Stimulated activated CD4-positive, alpha-beta T cell treated with anti-CD3 and anti-CD28 coated beads, Interleukin-15, amount 100 ng/mL, for 1 hour (primary cell): ENCODE measurements at places on chromosomes 4 and X.

DNA sequence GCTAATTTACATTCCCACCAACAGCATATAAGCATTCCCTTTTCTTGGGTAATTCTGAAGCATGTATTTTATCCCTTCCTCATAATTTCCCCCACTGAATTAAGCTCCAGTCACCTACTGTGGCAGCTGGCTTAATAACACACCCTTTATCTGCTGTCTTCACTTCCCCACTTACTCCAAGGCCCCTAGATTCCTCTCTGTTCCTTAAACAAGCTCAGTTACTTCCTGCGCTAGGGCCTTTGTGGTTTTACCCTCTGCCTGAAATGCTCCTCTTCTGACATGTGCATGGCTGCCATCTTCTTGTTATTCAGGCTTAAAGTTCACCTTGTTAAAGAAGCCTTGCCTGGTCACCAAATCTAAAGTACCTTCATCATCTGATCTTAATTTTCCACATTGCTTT is 47.2 kb upstream of the RPS6KA3 start:
- no peak for DNase-seq

DNA sequence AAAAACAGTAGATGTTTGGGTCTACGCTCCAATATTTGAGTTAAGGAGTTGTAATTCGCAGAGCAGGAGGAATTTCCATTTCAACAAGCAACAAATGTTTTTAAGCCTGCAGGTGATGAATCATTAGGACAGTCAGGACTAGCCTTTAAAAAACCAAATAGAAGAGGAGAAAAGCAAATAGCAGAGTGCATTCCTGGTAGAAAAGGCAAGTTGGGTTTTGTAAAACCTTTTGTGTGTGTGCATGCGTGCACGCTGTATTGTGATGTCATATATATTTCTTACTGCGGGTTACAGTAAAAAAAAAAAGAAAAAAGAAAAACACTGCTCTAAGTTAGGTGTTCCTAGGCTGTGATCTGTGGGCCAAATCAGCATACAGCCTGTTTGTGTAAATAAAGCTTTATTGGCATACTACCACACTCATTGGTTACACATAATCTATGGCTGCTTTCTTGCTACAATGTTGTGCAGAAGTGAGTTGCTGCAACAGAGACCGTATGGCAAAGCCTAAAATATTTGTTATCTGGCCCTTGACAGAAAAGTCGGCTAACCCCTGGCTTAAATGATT is 135.6 kb downstream of the MID1 start:
- no peak for DNase-seq

DNA sequence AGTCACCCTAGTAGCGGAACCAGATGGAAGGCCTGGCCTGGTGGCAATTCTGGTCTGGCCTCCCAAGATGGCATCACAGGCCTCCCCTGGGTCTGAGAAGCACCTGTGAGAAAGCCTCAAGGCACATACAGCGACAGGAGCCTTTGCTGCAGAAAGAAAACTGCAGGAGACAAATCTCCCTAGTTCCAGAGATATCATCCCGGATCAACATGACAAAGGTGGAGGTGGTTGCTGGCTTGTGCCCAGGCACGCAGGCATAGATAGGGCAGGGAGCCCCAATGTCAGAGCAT is 93.6 kb downstream of the BCOR start:
- no peak for DNase-seq

- DNase-seq, result no peak
Observed at GRCh38 chrX:39550795-39551361, 546.9 kb downstream of the BCOR start.

- DNase-seq, result no peak
Observed at GRCh38 chr4:105189855-105190650, 43.4 kb downstream of the TET2 start.

DNA sequence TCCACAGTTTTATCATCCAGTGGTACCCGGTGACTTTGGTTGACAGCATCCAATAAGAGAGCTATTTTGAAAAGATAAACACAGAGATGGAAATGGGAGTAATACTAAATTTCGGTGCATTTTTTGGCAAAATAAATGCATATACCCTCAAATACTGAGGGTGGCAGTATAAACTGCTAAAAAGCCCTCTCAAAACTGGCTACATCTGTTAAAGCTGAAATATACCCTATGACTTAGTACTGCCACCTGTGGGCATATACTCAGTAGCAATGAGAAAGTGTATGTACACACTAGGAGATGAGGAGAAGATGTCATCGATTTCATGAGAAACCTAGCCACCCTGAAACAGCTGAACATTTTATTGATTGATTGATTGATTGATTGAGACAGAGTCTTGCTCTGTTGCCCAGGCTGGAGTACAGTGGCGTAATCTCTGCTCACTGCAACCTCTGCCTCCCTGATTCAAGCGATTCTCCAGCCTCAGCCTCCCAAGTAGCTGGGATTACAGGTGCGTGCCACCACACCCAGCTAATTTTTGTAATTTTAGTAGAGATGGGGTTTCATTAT is 12.2 kb upstream of the TMEM128 start:
- DNase-seq, result no peak

GRCh38 chr4:128166982-128167381 is 105.9 kb downstream of the LARP1B start:
- no peak for DNase-seq

GRCh38 chr4:38762560-38762959 is 20.2 kb downstream of the TLR10 start:
- DNase-seq, result no peak

GRCh38 chrX:9700555-9700954 is 65.1 kb downstream of the GPR143 start:
- DNase-seq, result no peak

DNA sequence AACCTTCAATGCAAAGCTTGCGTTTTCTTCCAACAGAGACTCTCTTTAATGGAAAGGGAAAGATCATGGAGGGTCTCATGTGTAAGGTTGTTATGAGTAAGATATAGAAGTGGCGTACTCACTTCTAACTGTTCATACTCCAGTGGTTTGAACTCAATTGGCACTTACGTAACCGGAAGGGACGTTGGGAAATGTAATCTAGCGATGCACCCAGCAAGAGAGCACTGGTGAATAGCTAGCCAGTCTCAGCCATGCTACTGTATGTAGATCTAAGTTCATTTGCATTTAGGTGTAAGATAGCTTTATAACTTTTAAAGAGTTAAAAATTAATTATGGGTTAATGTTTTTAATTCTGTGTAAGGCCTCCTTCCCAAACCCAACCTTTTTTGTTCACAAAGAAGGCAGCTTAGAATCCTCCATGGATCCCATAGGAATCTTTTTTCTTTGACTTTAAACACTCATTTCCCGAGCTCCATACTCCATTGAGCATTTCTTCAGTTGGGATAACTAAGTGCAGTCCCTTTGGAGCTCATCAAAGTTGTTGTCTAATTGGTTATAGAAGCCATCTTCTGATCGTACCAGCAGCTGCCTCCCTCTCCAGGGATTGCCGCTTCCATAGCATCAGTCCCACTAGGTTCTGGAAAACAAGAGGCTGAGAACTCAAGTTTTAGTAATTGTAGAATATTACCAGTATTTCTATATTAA is 191.1 kb downstream of the RAPGEF2 start:
- no peak for DNase-seq
